ENCODE measurements at places on chromosomes 16 and 17.

- DNase-seq, result no peak
Measured at GRCh38 chr17:45702666-45703266, 81.4 kb upstream of the CRHR1 start.

DNA sequence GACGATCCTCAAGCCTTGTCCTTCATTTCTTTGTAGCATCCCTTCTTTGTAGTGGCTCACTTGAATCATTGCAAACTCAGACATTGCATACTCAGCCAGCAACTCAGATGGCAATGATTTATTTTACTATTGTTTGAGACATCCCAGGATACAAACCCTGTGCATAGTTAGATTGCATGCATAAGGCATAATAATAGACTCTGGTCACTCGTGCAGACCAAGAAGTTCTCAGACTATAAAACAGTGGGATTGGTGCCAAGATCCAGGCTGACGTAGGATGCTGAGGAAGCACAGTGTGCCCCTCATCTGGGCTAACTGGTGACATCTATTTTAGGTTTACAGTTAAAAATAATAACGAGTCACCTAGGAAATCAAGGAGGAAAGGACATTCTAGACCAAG is 142.3 kb downstream of the PMP22 start:
- no peak for DNase-seq

GRCh38 chr17:4406386-4406785 is 27.4 kb upstream of the SPNS3 start:
- DNase-seq, result no peak

- no peak for DNase-seq
Measured at GRCh38 chr17:6800422-6801027, 24.5 kb downstream of the FBXO39 start.

DNA sequence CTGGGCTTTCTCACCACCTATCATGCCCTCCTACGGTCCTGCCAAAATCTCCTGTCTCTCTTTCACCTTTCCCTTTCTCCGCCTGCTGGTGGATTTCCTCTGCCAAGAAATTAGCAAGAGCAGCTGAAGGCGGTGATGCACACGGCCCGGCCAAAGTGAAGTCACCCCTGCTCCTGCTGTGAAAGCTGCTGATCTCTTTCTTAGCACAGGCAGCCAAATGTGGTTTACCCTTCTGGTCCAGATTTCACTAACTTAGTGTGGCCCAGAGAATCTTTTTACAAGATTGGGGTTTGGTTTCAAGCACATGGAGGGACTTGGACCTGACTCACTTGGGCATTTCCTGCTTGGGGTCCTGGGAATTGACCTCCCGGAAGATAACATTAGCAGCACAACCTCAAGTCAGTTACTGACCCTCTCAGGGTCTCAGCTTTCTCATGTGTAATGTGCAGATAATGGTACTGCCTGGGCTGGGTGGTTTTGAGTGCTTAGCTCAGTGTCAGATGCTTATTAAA is 155.7 kb downstream of the SOCS1 start:
- DNase-seq, result no peak

- DNase-seq, result no peak
Measured at GRCh38 chr17:49715216-49715615, 7.5 kb upstream of the SLC35B1 start.

- no peak for DNase-seq
Measured at GRCh38 chr17:27471321-27472269, 15.3 kb downstream of the KSR1 start.

DNA sequence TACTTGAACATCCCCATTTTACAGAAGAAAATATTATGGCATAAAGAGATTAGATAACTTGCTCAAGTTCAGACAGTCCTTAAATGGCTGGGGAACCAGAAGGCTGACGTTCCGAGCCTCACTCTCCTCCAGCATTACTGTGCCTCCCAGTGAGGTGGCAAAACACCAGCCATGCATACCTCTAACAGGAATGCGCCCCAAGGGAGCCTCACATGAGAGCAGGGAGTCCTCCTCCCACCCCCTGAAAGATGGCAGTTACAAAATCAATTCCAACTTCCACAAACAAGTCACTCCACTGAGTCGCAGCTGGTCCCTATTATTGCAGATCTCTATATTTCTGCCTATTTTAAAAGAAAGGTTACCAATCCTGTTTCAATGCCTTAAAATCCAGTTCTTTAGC is 55.5 kb downstream of the ANKFY1 start:
- DNase-seq, result no peak

DNA sequence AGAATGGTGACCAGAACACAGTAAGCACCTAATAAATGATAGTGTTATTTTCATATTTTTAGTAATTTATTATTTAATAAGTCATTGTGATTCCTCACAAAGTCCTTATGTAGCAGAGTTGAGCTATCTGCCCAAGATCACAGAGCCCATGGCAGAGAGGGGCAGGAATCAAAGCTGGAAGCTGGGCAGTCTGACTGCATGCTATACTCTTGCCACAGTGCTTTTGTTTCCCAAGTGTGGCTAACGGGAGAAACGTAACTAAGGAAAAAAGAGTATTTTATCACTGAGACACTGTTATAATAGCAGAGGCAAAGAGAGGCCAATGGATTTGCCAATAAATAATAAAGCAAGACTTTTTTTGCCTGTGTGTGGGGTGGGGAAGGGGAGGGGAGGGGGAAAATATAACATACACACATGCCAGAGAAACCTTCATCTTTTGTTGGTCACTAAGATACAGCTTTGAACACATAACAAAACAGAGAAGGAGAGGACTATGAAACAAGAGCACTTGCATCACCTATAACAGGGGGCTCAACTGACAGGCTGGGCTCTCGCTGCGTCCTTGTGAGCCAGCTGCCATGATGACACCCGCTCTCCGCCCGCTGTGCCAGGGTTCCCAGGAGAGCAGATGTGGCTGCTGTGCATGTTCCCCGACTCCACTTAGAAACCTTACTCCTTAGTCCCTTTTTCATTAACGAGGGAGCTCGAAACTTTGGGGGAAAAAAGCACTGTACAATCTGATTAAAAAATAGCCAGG is 10.1 kb downstream of the CSNK2A2 start:
- no peak for DNase-seq

GRCh38 chr17:57667461-57667923 is 77.6 kb downstream of the CCDC182 start:
- DNase-seq, result no peak

- DNase-seq, result no peak
Measured at GRCh38 chr16:81444448-81445121, at the start of gene CMIP. TSS of gene CMIP (plus strand) at chr16:81444808.

GRCh38 chr17:2393954-2394749 is 6.7 kb downstream of the MNT start:
- no peak for DNase-seq

- DNase-seq, result no peak
Measured at GRCh38 chr17:13419676-13420075, 182.1 kb downstream of the HS3ST3A1 start.
